ENCODE measurements at places on chromosomes 4 and X. TPM values are rescaled to one million over a fixed set of nuclear protein-coding genes. Genes with fewer than 3 reads are reported as not detected.

Gene MAML3
- 13.4 TPM for total RNA-seq

DNA sequence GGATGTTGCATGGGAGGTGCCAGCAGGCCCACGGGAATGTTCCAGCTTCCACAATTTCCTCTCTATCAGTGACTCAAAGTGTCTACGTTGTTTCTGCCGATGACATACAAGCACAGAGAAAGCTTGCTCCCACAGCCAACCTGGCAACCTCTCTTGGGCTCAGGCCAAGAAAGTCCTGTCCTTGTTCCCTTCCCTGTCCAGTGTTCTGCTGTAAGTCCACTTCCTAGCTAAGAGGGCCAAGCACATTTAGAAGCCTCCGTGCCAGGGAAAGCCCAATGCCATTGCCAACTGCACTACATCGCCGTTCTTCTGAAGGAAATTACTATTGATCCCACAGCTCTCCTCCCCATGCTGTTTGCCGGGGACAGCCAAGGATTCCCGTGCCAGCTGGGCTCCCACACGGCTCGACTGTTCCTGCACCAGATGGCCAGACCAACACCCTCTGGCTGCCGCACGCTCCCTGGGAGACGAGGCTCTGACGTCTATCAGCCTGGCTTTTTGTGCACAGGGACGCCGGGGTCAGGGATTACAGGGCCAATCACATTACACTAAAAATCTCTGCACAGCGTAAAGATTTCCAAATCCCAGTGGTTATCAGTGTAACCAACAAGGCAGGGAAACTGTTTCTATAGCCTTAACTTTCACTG lies 284.0 kb downstream of the BCOR start:
- H3K36me3 ChIP-seq, result no peaks in the 10 kb centered on the region
- peak overlapping the region; percentile 62 for H3K27ac ChIP-seq
- peaks cover 20% of the 10 kb centered on the region for H3K4me1 ChIP-seq
- H3K4me3 ChIP-seq, result no peak overlapping the region

GRCh38 chrX:50188859-50189600 lies 11.8 kb downstream of the AKAP4 start:
- peak overlapping the region; percentile 6 for H3K27ac ChIP-seq
- DNase-seq, result no peak
- peaks cover 9% of the 10 kb centered on the region for H3K4me1 ChIP-seq
- no peak overlapping the region for H3K4me3 ChIP-seq
- no peaks in the 10 kb centered on the region for H3K27me3 ChIP-seq

DNA sequence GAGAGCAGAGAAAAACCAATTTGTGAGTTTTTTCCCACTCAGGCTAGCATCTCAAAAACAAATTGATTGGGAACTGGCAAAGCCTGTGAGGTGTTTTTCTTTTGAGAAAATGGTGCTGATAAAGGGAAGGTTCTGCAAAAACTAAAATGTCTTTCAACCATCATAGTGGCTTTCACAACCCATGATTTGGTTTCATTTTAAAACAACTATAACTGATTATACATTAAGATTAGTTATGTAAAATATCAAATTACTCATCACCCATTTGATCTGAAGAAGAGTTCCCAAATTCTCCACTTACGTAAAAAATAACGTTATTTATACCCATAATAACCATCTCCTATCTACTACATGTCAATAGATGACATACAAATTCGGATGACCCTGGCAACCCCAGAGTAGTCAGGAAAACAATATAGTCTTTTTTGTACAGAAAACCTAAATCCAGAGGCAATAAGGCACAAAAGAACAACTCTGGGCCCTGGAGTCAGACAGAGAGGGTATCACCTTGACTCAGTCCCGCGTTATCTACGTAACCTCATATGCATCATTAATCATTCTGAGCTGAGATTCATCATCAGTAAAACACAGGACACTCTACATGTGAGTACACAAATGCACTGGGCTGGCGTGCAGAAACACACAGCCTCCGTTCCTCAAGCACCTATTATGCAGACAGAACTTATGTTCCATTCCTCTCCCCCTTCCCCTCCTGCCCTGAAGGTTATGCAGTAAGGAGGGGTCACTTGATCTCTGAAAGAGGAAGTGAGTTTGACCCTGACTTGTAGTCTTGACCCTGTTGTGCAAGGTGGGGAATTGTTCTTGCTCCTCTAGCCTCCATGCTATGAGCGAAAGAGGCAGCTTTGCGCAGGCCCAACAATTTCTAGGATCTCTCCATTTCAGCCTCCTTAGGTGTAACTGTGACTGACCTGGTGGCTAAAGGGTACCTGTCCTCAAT lies 82.2 kb downstream of the SLC9A7 start:
- no peaks in the 10 kb centered on the region for H3K4me1 ChIP-seq
- no peaks in the 10 kb centered on the region for H3K36me3 ChIP-seq
- H3K27me3 ChIP-seq, result no peaks in the 10 kb centered on the region

Gene TAF7L
- not detected for total RNA-seq

- no peaks in the 10 kb centered on the region for H3K36me3 ChIP-seq
- no peaks in the 10 kb centered on the region for H3K27me3 ChIP-seq
Observed at GRCh38 chr4:121339307-121339706, 41.5 kb downstream of the QRFPR start.

DNA sequence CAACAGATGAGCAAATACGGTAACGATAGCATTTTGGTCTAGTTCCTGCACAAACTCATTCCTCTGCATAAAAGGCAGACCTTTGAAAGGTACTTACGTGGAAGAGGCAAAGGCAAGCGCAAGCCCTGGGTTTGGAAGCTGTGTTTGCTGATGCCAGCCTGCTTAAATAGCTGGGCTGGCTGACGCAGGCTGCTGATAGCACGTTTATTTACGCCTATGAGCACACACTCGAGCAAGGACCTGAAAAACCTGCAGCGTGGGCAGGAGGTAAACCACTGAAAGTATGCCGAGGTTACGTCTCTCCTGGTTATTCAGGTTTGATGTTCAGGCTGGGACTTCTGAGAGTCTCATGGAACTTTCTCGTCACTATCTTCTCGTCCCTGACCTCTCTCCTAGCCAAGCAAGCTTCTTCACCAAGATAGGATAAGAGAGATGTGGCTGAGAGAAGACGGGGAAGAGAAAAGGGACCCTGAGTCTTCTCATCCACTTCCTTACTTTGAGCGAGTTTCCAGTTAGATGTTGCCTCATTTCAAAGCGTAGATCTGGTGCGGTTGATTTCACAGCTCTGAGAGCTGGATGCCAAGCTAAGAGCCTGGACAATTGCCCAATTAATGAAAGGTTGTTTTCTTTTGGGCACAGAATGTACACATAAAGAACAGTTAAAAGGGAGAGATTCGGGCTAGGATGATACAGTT lies at the start of gene HOPX:
HOPX (minus strand) TSS at position 139 of the 695 bp plus-strand sequence. CDS start 23,480 bp downstream, outside the sequence.
- peak; percentile 91 for DNase-seq
- peak within 1 kb of the TSS; percentile 20 for H3K4me3 ChIP-seq
- H3K27me3 ChIP-seq, result no peaks in the 10 kb centered on the region
- peak within 1 kb of the TSS; percentile 61 for H3K27ac ChIP-seq
- H3K36me3 ChIP-seq, result no peaks in the 10 kb centered on the region

GRCh38 chr4:26619784-26620183 lies 35.9 kb downstream of the TBC1D19 start:
- H3K36me3 ChIP-seq, result no peaks in the 10 kb centered on the region
- H3K4me3 ChIP-seq, result no peak overlapping the region
- H3K27ac ChIP-seq, result no peak overlapping the region

Gene BGN
- 21.9 TPM for total RNA-seq

Gene CYTL1
- 5.1 TPM for total RNA-seq

GRCh38 chrX:121579016-121579760 lies 531.8 kb downstream of the GLUD2 start:
- no peak overlapping the region for H3K27ac ChIP-seq
- no peak for DNase-seq
- no peaks in the 10 kb centered on the region for H3K27me3 ChIP-seq

DNA sequence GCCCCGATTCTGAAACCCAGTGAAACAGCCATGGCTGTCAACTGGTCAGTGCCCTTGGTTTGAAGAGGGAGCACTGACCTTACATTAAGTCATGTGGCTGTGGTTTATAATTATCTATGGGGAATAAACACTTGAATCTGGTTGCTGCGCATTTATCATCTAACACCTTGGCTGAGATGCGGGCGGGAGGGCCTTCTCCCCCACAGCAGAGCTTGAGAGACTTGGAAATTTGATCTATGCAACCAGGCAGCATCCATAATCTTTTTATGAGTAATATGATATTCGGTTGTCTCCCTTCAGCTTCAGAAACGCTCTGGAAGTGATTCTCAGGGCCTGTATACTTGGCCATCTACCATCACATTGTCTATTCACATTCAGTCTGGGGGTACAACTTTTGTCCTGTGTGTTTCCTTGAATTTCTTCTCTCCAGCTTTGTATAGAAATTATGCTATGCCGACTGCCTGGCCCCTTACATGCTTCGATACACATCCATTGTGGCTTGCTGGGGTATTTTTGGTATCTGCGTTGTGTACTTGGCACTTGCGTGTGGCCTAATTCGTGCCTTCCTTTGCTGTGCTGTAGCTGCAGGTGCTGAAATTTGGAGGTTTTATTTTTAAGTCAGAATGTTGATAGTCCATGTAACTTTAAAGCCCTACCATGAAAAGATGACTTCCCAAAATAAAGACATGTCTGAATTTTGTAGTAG lies 321.6 kb downstream of the ARHGAP10 start:
- H3K27ac ChIP-seq, result no peak overlapping the region
- DNase-seq, result no peak
- no peaks in the 10 kb centered on the region for H3K27me3 ChIP-seq
- peaks cover 8% of the 10 kb centered on the region for H3K36me3 ChIP-seq

Gene TSR2
- total RNA-seq, result 12.5 TPM

DNA sequence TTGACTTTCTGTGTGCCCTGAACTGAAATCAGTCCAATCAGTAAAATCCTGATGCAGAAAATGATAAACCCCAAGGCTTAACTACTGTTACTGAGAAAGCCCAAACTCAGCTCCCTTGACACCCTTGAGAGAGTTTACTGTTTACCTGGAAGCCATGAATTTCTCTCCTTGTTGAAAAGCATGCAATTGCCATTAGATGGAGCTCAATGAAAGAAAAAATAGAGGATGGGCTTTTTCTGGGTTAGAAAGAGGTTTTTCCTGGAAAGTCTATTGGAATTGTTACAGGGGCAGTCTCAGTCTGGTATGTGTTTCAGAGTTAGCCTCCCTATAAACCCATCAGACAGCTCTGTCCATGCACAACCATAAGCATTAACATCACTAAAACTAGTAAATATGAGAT lies 66.4 kb upstream of the C4orf54 start:
- H3K27ac ChIP-seq, result no peak overlapping the region
- peaks cover 4% of the 10 kb centered on the region for H3K4me1 ChIP-seq
- no peaks in the 10 kb centered on the region for H3K27me3 ChIP-seq

DNA sequence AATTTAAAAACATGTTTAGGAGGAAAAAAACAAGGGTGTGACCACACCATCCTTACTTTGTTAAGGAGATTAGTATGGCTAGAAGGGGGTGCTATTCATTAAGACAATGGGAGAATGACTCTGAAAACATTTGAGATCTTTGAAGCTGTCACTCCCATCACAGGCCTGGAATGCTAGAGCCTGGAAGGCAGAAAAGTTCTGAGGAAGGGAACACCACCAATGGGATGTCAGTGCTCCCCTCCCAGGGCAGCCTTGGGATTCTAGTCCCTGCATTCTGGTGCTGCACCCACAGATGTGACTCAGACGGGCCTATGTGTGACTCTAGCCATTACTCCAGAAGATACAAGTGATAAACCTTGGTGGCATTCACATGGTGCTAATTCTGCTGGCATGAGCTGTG lies 162.2 kb upstream of the ANXA10 start:
- no peak overlapping the region for H3K4me3 ChIP-seq
- no peak for DNase-seq
- no peaks in the 10 kb centered on the region for H3K27me3 ChIP-seq

Gene ABLIM2
- 15.8 TPM for total RNA-seq

GRCh38 chr4:94934201-94934600 lies 176.4 kb downstream of the BMPR1B start:
- no peak for DNase-seq
- H3K4me3 ChIP-seq, result no peak overlapping the region
- H3K27ac ChIP-seq, result no peak overlapping the region
- peaks cover 6% of the 10 kb centered on the region for H3K4me1 ChIP-seq
- H3K27me3 ChIP-seq, result no peaks in the 10 kb centered on the region
- no peaks in the 10 kb centered on the region for H3K36me3 ChIP-seq

DNA sequence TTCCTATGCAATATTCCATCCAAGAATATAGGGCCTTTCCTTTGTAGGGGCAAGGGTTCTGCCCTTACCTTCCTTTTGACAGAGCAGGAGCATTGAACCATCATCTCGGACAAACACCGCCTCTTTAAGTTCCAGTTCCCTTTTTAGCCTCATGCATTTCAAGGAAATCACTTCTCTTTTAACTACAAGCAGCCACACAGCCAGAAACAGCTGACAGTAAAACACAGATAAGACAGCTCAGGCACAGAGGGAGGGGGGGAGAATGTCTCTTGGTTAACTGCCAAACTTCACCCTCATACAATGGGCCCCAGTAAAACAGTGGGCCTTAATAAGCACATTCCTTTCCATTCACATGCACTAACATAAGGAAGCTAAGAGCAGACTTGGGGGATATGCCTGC lies 648.3 kb downstream of the GABRG1 start:
- H3K27me3 ChIP-seq, result no peaks in the 10 kb centered on the region
- H3K4me1 ChIP-seq, result no peaks in the 10 kb centered on the region
- no peak overlapping the region for H3K27ac ChIP-seq

DNA sequence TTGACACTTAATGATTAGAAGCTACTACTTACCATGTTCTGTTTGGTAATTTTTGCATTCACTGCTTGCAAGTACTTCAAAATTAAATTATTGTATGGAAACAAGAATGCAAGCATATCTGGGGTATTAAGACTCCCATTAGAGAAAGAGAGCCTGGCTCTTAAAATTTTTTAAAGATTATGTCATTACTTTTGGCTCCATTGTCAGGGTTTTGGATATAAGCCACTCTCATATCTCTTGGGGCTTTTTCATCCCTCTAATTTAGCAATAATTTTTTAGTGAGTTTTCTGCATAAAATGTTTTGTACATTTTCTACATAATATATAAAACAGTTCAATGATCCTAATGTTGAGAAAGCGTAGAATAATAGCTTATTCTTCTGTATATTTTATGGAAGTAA lies 49.4 kb downstream of the SLC9A6 start:
- peaks cover 4% of the 10 kb centered on the region for H3K36me3 ChIP-seq
- DNase-seq, result no peak
- H3K27me3 ChIP-seq, result no peaks in the 10 kb centered on the region
- no peaks in the 10 kb centered on the region for H3K4me1 ChIP-seq

DNA sequence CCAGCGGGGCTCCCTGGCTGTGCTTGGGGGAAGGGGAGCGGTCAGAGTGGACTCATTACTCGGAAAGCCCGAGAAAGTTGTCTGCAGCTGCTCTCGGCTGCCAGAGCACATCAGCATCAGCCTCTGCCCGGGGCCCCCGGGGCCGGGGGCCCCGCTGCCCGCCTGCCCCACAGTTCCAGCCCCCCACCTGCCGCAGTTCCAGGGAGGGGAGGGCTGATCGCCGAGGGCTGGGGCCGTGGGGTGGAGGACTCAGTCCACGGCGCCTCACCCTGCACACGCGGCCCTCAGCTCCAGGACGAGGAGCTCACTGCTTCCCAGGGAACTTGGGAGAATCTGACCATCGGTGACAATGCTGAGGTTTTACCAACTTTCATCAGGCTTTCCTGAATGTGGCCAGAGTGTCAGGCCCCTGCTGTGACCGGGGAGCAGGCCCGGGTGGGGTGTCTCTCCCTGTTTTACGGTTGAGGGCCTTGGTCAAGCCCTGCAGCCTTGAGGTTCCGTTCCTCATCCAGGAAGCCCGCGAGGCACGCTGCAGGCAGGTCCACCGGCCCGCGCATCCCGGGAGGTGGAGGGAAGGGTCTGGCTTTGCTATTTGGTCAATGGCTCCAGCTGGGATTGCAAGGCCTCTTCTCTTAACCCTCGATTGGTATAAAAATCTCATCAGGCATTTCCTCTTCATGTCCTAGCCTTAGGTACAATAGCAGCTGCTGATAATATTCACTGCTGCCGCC lies 57.2 kb downstream of the CPZ start:
- no peaks in the 10 kb centered on the region for H3K36me3 ChIP-seq
- H3K4me1 ChIP-seq, result no peaks in the 10 kb centered on the region
- H3K27ac ChIP-seq, result no peak overlapping the region

Measured in stomach (tissue), 19 donors.